ENCODE measurements at places on chromosomes 5 and 9.

DNA sequence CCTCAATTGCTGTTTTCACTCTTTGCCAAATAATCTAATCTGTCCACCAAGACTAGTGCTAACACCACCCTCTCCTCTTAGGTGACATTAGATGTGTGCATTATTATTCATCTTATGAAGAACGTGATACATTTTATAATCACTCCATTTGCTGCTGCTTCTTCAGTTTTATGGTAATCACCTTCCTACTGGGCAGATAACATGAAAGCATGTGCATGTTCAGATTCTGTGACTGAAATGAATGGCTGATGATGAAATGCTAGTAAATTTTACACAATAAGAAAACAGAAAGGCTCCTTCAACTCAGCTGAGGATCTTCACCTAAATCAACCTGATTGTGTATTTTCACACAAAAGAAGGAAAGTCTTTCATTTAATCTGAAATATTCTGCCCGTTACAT, 577.6 kb downstream of the CSNK1G3 start:
- DNase-seq: no peak

- no peak for DNase-seq
Measured at GRCh38 chr9:92064711-92065110, 50.5 kb downstream of the SPTLC1 start.

- no peak for DNase-seq
Measured at GRCh38 chr5:76399268-76399667, 3.8 kb upstream of the IQGAP2 start.

DNA sequence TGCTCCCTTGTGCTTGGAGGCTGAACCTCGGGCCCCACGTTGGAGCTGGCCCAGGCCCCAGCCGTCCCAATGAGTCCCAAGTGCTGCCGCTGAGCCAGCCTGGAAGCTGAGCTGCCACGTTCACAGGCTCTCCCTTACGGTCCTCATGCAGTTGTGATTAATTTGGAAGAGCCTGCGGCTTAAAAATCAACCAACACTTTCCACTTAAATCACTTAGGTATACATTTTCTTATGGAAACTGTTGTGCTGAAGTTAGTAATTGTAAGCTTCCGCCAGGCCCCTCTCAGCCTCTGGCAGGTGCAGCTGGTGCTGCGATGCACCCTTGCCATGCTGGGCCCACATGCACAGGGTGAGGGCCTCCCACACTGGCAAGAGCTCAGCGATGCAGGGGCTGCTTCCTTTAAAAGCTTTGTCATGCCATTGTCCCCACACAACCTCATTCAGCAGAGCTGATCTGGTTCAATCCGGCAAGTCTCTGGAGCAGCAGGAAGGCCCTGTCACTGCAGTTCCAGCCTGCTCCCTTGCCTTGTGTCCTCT, 61.0 kb downstream of the IPPK start:
- DNase-seq: no peak

DNA sequence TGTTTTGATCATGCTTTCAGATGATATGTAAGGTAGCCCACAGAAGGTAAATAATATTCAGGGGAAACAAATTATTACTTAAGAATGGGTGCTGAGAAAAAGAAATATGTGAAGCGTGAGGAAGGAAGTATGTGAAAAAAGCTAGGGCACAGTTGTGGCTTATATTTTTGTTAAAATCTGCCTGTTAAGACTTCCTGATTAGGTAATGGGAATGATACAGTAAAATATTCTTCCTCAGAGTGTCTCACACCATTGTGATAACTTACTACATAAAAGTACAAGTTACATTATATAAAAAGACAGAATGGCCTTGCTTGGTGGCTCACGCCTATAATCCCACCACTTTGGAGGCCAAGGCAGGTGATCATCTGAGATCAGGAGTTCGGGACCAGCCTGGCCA, 18.7 kb upstream of the PARP8 start:
- DNase-seq: no peak

DNA sequence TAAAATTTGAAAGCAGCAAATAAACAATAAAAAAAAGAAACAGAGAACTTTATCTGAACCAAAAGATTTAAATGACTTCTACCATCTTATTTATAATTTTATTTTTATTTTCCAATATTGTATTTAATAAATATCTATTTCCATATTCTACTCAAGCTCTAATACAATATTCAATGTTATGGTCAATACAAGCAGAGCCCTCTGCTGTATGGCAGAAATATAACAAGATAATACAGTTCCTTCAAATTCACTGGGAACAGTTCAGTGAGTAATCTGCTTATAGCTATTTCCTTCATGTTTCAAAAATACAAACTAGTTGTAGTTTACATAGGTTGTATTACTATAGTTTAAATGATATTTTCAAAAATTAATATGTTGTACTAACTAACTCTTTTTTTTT, 332.7 kb downstream of the PRDM9 start:
- DNase-seq: no peak

DNA sequence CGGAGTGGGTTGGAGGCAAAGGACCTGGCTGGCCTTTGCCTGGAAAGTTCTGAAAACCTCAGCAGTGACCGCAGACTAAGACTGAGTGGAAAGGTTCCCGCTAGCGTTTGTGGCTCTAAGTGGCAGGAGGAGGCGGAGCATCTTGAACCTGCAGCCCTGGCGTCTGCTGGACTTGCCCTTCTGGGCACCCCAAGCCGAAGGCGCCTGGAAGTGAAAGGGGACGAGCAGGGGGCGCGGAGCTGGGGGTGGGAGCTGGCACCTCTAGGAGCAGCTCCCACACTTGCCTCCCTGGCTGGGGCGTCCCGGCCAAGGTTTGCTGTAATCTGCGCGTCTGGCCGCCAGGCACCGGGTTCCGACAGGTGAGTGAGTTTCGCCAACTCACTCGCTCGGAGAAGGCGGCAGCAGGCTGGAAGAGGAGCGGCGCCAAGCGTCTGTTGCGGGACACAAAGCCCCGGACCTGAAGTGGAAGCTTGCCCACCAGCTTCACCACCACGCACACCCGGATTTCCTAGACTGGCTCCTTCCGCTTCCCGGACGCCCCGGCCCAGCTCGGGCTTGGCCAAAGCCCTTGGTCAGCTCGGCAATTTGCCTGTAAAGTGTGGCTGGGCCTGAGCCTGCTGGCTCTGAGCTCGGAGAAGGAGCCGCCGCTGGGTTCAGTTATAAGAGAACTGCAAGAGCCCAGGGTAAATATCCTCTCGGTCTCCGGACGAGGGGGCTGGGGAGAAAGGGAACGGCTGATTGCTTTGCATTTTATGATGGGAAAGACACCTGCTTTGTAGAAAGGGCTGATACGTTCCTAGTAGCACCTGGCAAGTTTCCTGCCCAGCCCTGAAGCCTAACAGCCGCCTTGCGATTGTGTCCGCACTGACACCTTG, at the start of gene GNA14:
Gene GNA14, minus strand, starts transcription at position 89 of the 875 bp plus-strand sequence. CDS start 529 bp downstream, outside the sequence.
- DNase-seq: no peak

GRCh38 chr5:113253037-113253436, 181.8 kb downstream of the TSSK1B start:
- no peak for DNase-seq

- no peak for DNase-seq
Measured at GRCh38 chr5:82106207-82106606, 134.4 kb downstream of the ATG10 start.

DNA sequence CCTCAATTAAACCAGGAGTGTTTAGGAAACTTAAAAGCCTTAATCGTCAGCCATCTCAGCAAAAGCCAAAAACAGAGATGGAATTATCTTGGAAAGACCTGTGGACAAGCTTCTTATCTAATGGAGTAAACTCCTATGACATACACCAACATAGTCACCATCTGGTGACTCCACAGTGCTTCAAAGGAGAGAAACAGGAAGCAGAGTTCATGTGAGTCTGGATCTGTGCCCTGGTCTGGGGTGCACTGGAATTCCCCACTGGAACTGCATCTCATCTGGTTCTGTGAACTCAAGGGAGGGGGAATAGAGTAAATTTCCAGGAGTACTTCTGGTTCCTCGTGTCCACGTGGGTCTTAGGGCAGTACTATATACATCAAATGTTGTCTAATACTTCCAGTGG, 36.3 kb upstream of the KCNN2 start:
- no peak for DNase-seq

Measured in activated CD4-positive, CD25-positive, alpha-beta regulatory T cell (primary cell).